Epithelial cell of proximal tubule (primary cell): ENCODE measurements at places on chromosomes 1 and 21.

DNA sequence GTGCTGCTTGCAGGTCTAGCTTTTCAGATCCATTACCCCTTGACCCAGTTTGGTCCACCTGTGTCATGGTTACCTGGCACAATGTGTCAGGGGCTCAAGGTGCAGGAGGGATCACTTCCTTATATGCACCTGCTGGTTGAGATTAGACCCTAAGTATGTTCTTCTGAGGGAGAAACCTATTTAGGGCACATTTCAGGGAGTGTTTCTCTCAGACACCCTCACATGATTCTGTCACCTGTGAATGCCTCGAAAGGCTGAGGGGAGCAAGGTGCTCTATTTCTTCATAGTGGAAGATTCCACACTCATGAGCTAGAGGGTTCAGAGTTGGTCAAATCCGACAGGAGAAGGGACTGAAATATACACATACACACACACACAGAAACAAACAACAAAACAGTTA lies 15.5 kb downstream of the HSD3B2 start:
- DNase-seq: no peak

DNA sequence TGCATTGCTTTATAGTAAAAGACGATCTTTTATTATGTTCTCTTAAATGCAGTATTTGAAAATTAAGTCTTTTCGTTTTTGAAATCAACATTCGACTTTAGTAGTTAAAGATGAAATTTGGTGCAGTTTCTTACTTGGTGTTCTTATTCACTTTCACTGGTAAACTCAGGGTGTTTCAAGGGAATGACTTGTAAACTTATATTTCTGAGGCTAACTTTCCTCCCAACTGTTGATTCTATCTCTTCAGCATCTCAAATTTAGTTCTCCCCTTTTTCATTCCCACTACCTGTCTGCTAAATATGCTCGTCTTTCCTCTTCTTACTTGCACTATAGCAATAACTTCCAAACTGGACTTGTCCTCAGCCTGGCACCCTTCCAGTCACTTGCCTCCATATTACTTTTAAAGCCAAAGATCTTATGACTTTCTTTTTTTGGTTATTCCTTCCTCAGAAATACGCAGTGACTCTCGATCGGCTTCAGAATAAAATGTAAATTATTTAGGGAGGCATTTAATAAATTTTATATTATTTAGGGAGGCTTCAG lies 988 bp downstream of the SLC35A3 start:
- DNase-seq: no peak

DNA sequence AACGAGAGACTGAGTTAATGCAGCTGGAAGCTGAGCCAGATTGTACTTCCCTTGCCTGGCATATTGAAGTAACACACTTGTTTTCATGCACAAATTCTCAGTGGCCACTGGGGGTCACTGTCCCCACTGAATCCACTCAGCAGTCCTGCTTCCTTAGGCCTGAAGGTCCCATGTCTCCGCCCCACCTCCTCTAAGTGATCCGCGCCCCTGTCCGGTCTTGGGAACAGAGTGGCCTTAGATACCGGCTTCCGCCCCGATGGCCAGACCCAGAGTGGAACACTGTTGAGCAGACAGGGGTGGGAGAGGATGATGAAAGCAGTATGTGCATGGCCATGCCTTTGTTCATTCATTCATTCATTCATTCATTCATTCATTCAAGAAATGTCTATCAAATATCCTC lies 34.8 kb downstream of the CHAF1B start:
- no peak for DNase-seq

DNA sequence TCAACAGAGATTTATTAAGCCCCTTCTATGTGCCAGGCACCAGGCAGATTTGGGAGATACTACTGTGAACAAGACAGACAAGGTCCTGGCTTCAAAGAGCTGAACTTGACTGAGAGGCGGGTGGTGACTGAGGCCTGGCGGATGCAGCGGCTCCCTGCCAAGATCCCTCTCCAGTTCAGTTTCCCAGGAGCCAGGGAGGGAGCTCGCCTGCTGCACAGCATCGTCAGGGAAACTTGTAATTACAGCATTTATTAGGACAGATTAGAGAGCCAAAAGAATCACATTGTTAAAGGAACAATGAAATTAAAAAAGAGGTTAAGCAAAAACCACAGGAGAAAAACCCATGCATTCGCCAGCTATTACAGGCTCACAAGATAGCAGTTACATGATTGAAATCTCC lies 55.3 kb downstream of the ETS2 start:
- no peak for DNase-seq

- no peak for DNase-seq
Observed at GRCh38 chr1:2395245-2395644, 3.6 kb downstream of the RER1 start.

GRCh38 chr1:235073968-235074522 lies 54.6 kb downstream of the TOMM20 start:
- DNase-seq: no peak

DNA sequence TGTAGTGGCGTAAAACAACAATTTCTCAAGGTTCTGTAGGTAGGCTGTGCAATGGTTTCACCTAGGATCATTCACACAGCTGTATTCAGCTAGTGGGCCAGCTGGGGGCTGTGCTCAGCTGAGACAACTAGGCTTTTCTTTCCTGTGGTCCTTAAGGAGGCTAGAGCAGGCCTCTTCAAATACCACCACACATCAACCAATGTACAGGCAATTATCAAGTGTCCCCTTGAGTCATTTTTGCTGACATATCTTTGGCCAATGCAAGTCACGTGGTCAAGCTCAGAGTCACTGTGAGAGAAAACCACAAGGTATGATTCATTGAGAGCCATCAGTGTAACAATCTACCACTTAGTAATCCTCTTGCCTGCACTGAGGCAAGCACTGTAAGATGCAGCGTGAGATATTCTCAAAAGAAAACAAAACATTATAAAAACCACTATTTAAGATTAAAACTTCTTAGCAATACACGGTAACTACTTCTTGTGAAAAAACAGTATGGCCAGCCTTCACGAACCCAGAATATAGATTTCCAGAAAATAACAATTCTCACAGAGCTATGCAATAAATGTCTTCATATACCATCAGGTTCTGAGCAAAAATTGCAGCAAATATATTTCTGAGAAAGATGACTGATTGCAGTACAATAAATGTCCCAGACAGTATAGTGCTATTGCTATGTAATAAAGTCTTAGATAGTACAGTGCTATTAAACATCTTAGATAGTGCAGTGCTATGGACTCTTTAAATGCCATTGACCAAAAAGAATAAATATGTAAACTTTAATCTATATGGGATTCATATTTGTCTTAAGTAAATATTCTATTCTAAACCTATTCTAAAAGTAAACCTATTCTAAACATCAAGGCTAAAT lies 55.3 kb downstream of the NME7 start:
- DNase-seq: peak; percentile 86
